ENCODE measurements at places on chromosomes 6 and 20.

GRCh38 chr6:75758061-75758460 lies 9.0 kb downstream of the MYO6 start:
- DNase-seq: no peak

DNA sequence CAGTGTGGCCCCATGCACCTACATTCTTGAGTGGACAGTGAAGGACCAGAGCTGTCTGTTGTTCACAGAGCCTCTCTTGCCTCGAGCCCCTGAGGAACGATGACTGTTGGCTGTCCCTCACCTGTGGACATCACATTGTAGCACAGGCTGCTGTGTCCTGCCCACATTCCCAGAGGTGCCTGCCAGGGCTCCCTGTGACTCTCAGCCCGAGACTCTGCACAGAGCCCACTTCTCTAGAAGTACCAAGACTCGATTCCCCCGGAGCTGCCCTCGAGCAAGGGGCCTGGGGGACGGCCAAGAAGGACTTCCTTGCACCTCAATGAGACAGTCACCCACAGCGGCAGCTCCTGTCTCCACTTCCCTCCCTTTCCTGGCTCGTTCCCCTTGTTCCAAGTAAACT lies 28.6 kb upstream of the DLGAP4 start:
- DNase-seq: no peak

- DNase-seq: no peak
These were observed 39.7 kb downstream of the BCL2L1 start for GRCh38 chr20:31682927-31683326.

DNA sequence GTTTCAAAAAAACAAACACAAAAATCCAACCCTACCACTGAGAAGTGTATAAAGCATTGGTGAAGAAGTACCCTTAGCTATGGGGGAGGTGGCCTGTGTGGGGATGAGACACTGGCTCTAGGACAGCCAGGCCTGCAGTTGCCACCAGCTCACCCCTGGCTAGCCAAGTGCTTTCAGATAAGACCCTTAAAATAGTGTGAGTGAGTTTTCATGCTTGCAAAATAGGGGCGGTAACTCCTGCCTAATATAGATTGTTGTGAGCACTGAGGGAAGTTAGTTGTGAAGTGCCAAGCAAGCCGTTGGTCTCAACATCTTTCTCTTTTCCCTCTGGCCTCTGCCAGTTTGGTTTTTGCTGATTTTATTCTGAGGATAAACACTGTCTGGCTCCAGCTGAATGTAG lies 11.3 kb downstream of the PPP1R3G start:
- DNase-seq: no peak

DNA sequence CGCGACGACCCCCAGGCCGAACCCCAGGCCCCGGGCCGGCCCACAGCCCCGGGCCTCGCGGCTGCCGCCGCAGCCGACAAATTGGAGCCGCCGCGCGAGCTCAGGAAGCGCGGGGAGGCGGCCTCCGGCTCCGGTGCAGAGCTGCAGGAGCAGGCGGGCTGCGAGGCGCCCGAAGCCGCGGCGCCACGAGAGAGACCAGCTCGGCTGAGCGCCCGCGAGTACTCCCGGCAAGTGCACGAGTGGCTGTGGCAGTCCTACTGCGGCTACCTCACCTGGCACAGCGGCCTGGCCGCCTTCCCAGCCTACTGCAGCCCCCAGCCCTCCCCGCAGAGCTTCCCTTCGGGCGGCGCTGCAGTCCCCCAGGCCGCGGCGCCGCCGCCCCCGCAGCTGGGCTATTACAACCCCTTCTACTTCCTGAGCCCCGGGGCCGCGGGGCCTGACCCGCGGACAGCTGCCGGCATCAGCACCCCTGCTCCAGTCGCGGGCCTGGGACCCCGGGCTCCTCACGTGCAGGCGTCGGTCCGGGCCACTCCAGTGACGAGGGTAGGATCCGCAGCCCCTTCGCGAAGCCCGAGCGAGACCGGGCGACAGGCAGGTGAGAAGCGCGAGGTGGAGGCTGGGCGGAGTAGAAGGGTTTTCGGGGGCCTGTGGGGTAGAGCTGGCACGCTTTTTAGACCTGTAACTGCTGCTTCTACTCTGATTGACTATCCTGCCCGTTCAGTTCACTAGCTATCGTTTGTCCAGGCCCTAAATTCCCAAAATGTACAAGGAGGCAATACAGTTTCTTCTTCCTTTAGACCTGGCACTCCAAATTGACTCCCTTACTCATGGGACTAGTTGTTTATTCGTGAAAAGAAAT lies 654 bp downstream of the FAM8A1 start:
- no peak for DNase-seq
